KG1 (cell line): ENCODE measurements at places on chromosomes 5 and 9.

GRCh38 chr5:66438696-66439095 lies 157.5 kb upstream of the MAST4 start:
- DNase-seq: no peak

GRCh38 chr5:170439944-170440269 lies 50.7 kb upstream of the KCNMB1 start:
- no peak for DNase-seq

GRCh38 chr5:89064054-89064453 lies 181.1 kb upstream of the MEF2C start:
- no peak for DNase-seq

GRCh38 chr5:154647114-154647760 lies 107.9 kb upstream of the LARP1 start:
- no peak for DNase-seq

DNA sequence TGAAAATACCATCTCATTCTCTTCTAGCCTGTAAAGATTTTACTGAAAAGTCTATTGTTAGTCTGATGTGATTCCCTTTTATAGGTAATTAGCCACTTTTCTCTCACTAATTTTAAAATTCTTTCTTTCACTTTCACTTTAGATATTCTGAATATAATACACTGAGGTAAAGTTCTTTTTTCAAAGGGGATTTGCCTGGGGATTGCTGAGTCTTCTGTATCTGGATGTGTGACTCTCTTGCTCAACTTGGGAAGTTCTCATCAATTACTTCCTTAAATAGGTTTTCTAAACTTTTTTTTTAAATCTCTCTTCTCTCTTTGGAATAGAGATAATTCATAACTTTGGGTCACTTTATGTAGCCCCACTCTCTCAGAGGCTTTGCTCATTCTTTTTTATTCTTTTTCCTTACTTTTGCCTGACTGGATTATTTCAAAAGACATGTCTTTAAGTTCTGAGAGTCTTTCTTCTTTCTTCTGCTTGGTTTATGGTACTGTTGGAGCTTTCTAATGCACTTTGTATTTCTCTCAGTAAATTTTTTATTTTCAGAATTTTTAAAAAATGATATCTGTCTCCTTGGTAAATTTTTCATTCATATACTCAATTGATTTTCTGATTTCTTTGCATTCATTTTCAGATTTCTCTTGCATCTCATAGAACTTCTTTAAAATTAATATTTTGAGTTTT lies 55.9 kb upstream of the IL12B start:
- DNase-seq: no peak

DNA sequence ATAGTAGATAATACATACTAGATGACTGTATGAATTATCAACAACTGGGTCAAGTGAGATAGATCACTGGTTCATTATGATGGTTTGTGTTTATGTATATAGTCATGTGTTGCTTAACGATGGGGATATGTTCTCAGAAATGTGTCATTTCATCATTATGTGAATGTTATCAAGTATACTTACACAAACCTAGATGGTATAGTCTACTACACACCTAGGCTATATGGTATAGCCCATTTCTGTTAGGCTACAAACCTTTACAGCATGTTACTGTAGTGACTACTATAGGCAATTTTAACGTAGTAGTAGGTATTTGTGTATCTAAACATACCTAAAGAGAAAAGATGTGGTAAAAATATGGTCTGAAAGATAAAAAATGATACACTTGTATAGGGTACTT lies 31.0 kb downstream of the TMEM38B start:
- no peak for DNase-seq

DNA sequence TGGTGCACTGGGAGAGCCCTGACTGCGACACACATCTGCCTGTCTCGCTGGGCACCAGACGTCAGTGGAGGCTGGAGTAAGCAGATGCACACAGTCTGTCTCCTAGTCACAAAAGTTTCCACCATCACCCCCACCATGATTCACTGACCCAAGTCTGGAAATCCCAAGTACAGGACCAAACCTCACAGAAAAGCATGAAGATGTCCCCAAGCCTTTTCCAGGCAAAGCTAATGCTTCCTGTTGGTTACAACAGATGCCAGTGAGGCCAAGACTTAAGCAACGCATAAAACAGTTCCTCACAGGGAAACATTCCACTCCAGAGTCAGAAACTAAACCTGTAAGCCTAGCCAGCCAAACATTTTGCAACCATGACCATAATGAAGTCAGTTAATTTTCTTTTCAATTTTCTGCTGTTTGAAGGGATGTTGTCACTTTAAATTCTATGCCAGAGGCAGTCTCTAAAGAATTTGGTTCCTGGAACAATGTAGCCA lies 259.3 kb upstream of the SLC30A5 start:
- no peak for DNase-seq

DNA sequence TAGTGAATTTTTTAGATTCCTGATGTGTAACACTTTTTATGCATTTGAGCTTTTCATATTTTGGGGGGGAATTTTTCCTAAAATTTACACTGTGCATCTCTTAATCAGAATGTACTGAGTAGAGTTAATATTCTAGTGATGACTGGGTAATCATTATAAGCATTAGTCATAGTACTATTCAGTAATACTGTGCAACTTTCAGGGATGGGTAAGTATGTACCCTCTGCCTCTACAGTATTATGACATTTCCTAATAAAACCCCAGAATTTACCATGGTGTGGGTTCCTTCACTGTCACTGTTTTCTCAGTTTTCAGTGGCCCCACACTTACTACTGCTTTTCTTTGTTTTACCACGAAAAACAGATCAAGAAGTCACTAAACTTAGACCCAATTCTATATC lies 2.8 kb upstream of the CMYA5 start:
- no peak for DNase-seq

GRCh38 chr9:19028835-19029451 lies 4.1 kb downstream of the SAXO1 start:
- no peak for DNase-seq

DNA sequence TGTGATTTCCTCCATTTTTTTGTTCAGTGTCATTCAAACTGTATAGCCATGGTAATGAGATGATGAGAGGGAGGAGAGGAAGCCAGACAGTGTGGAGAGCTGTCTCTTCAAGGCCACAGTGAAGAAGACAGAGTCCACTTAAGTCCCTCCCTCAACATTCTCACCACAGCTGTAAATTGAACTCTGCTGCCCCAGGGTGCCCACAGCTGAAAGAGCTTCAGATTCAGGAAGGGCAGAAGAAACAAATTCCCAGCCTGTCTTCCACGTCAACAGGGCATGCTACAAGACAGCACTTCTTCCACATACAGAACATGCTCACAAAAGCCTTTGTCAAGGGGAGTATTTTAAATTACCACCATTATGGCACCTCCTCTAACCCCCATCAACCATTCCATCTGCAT lies 100.4 kb downstream of the KLHL3 start:
- DNase-seq: no peak

GRCh38 chr9:12849486-12850003 lies 74.7 kb downstream of the LURAP1L start:
- DNase-seq: no peak

- no peak for DNase-seq
These were observed 20.9 kb downstream of the RFK start for GRCh38 chr9:76373173-76373783.

DNA sequence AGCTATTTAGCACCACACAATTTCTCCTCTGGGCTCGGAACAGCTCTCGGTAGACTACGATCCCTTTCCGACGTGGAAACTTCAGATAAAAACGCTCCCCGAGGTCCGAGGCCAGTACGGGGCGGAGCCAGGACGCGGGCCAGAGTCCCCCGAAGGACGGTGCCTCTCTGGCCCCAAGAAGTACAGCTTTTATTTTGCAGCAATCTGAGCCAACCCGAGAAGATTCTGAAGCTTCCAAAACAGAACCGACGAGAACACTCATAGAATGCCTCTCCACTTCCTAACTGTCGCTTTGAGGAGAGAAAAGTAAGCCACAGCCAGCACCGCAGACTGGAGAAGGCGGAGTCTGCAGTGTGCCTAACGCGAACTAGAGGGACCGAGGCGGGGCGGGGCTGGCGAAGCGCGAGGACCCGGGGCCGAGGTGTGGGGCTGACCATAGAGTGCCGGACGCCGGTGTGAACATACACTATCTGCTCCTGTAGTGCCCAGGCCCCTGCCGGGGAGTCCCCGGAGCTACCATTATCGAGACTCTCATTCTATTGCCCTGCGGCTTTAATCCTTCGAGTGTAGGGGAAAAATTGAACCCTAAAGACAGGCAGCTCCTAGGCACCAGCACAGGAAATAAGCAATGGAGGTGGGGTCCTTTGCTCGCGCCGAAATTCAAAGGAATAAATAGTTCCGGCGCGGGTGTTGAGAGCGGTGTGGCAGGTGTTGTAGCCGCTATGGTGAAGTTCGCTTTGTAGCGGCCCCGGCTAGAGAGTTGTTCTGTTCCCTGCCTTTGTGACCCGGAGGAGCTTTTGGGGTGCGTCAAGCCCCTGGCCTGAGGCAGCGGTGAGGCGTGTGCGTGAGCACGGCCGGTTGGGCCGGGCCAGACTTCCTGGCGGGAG lies at the start of gene SMC2:
Gene SMC2 (plus strand): TSS at position 663 of the 887 bp plus-strand sequence. CDS start 1,076 bp downstream, outside the sequence.
- peak; percentile 97 for DNase-seq

DNA sequence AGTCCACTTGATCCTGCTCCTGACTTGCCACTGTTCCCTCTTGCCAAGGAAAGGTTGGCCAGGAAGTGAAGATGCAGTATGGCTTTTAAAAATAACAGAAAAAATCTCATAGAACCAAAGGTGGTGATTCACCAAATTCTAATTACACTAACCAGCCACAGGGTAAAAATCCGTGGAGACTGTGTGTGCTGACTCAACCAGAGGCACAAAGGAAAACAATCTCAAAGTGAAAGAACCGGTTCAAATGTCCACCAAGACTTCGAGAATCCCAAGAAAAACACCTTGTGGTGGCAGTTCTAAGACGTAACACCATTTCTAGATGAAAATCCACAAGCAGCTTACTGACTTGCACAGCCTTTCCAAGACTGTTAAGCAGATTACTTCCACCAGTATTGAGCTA lies 279.1 kb downstream of the TLE1 start:
- no peak for DNase-seq

GRCh38 chr5:82459626-82460025 lies 181.5 kb upstream of the RPS23 start:
- no peak for DNase-seq

DNA sequence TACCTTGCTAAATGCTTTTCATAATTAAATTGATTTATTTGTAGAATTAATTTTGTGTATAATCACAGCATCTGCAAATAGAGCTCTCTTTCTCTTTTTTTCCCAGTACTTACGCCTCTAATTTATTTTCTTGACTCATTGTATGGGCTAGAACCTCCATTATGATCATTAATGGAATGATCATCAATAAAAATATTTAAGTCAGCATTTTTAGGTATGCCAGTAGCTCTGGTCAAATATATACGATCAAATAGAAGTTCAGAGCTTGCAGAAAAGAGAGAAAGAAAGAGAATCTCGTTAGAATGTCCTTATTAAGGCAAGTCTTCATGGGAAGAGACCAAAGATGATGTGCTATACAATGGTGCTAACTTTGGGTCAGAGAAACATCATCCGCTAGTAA lies 202.6 kb downstream of the TLR4 start:
- DNase-seq: no peak

- no peak for DNase-seq
These were observed 294.0 kb downstream of the ZNF608 start for GRCh38 chr5:124452412-124452811.

- DNase-seq: no peak
These were observed 206.1 kb downstream of the PIK3R1 start for GRCh38 chr5:68421485-68422220.

DNA sequence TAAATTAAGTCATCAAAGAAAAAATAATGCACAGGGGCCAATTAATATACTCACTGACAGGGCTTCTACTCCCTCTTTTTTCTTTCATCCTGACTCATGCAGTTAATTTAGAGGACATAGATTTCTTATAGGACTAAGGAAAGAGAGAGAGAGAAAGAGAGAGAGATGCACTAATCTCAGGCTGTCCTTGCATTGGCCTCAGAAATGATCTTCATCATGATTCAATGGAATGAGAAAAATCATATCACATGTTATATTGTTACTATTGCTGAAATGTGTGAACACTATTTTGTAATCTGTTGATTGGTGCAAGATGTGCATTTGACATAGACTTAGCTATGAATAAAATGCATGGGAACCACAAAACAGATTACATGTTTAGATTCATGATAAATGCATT lies 608.3 kb upstream of the NUDT12 start:
- DNase-seq: no peak

GRCh38 chr5:111545031-111545430 lies 32.7 kb upstream of the STARD4 start:
- DNase-seq: no peak

DNA sequence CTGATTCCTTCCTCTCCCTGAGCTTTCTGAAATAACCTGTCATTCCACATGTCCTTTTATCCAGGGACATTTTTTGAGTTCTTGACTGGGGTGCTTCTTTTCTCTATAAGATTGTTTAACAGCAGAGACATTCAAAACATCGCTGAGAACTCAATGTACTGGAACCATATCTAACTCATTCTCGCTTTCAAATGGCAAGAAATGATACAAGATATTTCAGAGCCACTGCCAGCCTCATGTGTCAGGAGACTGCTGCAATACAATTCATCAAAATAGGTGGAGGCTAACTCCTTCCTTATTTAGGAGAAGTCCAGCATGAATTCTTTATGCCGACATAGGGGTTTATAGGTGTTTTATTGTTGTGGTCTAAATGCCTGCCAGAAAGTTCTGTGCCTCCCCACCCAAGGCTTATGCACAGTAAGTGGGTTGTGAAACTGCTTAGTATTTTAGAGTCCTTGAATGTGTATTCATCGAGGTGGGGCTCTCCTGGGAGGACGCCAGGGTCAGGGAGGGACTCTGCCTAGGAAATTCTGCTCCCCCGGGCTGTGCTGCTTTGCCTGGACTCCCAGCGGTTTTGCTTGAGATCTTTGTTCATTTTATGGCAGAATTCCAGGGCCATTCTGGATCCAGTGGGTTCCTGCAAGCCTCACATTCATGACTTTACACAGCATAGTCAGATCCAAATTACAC lies 53.9 kb downstream of the ZNF474 start:
- no peak for DNase-seq

DNA sequence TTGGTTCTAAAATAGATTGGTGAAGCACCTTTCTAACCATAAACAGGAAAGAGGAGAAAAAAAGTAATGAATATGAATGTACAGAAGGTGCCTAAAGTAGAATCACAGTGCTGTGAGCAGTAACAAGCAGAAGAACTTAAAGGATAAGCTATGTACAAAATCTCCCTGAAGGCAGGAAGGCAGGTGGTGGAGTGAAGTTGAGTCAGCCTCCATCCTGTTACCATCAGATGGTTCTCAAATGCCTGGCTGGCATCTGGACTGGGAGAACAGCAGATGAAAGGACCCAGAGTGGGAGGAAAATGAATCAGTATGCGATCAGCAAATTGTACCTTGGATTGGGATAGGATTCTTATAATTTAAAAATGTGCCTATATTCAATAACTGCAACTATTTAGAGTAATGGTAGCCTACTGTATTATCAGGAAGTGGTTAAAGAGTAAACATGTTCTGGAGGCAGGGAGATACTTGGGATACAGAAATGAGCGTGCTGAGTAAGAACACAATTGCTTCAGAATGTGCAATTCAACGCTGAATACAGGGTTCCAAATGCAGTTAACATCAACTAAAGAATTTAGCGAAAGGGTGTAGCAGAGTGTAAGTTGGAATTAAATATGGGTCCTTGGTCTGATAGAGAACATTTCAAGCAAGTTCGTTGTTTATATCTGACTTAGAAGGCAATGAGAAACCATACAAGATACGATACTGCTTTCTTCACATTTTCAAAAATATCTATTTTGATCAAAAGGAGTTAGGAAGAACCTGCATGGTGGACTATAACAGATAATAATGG lies 21.1 kb upstream of the FER start:
- no peak for DNase-seq
